Brain pericyte (primary cell): ENCODE measurements at places on chromosomes 2 and 18.

DNA sequence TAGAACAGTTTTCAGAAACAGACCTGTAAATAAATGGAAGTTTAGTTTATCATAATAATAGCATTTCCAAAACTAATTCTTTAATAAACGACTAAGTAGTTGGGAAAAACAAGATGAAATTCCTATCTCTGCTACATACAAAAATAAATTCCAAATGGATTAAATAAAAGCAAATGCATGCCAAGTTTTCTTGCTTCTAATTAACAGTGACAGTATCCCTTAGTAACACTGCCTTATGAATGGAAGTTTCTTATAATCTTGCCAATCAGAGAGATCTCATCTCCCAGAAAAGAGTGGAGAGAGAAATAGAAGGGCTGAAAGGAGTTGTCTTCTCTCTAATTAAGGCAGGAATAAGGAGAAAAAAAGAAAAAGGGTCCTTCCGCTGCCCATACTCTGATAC, 133.9 kb downstream of the GFPT1 start:
- DNase-seq = no peak

- DNase-seq = peak; percentile 59
Measured at GRCh38 chr2:26274058-26274613, 29.4 kb downstream of the HADHB start.

DNA sequence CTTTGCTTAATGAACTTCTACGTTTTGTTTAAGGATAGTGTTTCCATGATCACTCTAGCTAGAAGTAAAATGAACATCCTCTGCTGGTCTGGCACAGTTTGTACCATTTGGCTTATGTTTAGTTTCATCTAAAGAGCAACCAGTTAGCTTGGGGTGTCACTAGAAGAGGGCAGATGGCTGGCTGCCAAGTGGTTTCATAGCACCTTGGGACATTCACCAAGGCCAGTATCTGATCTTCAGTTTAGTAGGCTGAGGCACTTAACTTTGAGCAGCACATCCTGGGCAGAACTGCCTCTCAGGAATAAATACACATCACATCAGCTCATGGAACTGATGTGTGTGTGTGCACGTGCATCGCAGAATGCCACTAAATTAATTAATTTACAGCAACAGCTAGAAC, 68.4 kb downstream of the NXPH2 start:
- DNase-seq = no peak

DNA sequence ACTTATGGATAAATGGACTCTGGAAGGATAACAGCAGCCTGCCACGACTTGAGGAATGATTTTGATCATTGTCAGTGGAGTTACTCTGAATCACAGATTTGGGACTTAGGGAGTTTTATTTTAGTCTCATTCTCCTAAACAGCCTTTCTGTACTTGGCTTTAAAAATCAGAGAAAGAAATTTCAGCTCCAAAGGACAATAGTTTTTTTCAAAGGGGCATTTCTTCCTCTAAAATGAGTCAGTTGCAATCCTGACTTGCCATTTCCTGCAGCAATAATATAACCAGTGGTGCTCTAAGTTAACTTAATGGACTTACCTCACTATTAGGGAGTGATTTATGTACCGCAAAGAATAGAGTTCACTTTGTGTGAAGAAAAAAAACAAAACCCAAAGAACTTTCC, 35.1 kb upstream of the MTX2 start:
- DNase-seq = no peak

GRCh38 chr2:128514555-128514955, 195.9 kb upstream of the HS6ST1 start:
- no peak for DNase-seq

- peak; percentile 27 for DNase-seq
Measured at GRCh38 chr2:143513081-143513480, 383.9 kb downstream of the ARHGAP15 start.

GRCh38 chr2:157932480-157933159, 56.5 kb upstream of the ACVR1 start:
- DNase-seq = no peak

DNA sequence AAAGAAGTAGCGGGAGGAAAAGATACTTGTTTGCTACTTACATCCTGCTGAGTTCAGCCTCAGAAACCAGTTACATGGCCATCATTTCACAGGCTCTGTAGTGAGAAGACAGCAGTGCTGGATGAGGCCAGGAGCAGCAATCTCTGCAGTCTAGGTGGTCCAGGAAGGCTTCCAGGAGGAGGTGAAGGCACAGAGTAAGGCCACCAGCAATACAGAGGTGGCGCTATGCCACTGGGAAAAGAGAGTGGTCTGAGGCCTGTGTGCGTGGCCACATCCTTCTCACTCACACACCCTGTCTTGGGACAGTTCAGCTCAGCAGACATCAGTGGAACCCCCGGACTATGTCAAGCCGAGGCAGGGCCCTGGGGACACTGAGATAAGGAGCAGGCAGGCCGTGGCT, 162.7 kb downstream of the KLHL29 start:
- DNase-seq = no peak

GRCh38 chr2:65602603-65603235, 170.3 kb upstream of the SPRED2 start:
- DNase-seq = no peak

DNA sequence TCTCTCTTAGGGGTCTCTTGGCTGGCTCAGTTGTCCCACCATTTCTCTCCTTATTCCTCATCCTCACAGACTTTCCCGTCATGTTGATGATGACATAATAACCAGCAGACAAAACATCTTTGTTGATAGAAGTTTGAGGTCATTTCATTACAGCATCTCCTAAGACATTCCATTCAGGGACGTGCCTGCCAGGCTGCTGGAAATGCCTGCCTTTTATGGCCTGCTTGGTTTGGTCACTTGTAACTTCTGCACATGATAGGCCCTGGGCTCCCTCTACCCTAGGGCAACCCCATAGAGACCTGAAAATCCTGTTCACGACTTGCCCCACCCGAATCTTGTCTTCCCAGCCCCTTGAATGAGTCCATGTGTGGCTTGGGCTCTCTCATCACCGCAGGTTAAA, 81.7 kb downstream of the SDC1 start:
- no peak for DNase-seq

DNA sequence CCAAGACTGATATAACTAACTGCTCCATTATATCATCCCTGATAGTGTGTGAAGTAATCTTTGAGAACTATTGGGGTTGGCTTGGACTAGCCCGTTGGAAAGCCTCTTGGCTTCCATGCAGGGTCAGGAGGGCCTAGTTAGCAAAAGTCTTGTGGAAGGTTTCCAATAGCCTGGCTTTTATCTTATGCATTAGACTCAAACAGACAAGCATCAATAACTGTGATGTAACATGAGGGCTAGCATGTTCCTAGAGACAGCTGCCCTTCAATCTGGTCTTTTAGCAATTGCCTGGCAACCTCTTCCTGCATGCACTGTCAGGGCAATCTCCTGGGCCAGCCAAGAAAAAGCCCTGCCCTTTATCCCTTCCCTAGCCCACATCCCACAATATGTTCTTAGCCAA, 18.2 kb downstream of the SLC8A1 start:
- no peak for DNase-seq

DNA sequence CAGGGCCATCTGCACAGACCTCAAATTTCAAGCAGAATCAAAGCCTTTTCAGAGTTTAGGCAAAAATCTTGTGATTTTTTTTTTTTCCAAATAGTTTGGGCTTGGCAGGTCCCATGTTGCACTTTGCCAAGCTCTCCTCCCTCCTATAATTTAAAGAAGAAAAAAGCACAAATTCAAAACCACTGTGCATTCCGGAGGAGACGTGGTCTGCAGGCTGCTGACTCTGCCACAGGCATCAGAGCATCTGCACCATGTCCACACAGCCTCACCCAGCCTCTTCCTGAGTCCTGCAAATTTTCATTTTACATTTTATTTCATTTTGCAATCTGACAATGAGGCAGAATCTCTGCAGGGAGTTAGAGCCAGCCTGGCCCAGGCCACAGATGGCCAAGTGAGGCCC, 15.7 kb upstream of the GPC1 start:
- no peak for DNase-seq

GRCh38 chr2:20357638-20358389, 7.2 kb upstream of the PUM2 start:
- no peak for DNase-seq

DNA sequence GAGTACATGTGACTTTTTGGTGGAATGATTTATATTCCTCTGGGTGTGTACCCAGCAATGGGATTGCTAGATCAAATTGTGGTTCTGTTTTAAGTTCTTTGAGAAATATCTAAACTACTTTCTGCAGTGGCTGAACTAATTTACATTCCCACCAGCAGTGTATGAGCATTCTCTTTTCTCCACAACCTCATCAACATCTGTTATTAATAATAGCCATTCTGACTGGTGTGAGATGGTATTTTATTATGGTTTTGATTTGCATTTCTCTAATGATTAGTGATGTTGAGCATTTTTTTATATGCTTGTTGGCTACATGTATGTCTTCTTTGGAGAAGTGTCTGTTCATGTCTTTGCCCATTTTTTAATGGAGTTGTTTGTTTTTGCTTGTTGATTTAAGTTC, 267.4 kb upstream of the NT5C1B start:
- DNase-seq = no peak

- DNase-seq = no peak
Measured at GRCh38 chr2:8606226-8606625, 75.6 kb upstream of the ID2 start.

DNA sequence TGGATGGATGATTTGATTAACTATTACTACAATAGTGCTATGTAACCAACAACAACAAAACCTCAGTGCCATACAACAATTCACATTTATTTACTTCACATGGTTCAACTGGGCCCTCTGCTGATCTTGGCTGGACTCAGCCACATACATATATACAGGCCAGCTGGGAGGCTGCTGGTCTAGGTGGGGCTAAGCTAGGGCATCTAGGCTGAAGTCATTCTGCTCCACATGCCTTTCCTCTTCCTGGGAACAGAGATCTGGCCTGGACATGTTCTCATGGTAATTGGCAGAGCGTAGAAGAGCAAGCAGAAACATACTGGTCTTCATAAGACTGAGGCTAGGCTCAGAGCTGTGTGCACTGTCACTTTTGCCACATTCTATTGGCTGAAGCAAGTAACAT, 102.8 kb upstream of the RNF152 start:
- DNase-seq = no peak

- DNase-seq = no peak
Measured at GRCh38 chr2:230660294-230661060, 52.2 kb upstream of the CAB39 start.

GRCh38 chr2:233263045-233263570, 11.6 kb downstream of the ATG16L1 start:
- no peak for DNase-seq

- no peak for DNase-seq
Measured at GRCh38 chr2:182208421-182208820, 218.4 kb downstream of the PDE1A start.

- no peak for DNase-seq
Measured at GRCh38 chr18:29512761-29513160, 1335.8 kb upstream of the CDH2 start.

GRCh38 chr2:237505188-237505939, 18.3 kb downstream of the MLPH start:
- DNase-seq = no peak

GRCh38 chr2:152890736-152891135, 172.3 kb downstream of the ARL6IP6 start:
- DNase-seq = no peak

DNA sequence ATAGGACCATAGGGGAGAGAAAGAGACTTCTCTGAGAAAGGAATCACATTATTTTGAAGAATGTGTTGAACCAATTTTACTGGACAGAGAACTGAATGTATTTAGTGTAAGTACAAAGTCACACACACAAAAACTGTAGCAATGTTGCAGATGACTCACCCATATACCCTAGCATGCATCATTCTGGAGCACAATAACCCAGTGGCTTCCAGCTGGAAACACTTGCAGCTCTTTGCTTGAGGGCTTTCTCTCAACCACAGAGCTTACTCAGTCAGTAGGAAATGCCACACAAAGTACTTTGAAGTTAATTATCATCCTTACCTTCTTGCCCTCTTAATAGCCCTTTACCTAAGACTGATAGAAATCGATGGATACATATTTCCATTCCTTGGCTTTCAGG, 760.0 kb upstream of the FSHR start:
- no peak for DNase-seq

GRCh38 chr2:205792908-205793307, 110.6 kb downstream of the NRP2 start:
- no peak for DNase-seq

DNA sequence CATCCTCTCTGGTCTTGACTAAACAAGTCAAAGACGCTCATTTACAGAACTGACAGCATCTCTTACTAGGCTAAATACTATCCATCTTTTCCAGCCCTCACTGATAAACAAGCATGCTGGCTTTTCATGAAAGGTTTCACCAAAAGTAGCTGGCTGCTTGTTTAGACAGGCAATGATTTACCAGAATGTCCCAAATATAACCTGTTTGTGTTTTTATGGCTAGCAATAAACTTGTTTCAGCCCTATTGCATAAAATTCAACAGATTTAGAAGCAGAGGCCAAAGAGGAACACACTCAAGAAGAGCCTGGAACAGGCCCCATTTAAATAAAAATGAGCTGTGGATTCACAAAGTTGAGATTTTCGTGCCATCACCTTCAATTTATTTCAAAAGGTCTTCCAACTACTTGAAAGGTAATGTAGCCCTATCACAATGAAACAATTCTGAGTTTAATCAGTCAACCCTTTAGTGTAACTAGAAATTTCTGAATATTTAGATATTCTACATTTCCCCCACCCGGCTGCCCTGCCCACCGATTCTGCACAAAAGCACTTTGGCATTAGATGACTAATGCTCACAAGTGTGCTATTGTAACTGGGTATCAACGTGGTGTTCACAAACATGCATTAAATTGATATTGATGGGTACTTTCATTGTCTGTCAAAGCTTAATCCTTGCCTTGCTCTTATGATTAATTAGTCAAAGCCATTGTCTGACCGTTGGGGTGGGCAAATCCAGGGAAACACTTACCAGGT, 54.0 kb downstream of the ST6GAL2 start:
- DNase-seq = no peak

- DNase-seq = no peak
Measured at GRCh38 chr2:223264541-223265193, 212.7 kb downstream of the KCNE4 start.

DNA sequence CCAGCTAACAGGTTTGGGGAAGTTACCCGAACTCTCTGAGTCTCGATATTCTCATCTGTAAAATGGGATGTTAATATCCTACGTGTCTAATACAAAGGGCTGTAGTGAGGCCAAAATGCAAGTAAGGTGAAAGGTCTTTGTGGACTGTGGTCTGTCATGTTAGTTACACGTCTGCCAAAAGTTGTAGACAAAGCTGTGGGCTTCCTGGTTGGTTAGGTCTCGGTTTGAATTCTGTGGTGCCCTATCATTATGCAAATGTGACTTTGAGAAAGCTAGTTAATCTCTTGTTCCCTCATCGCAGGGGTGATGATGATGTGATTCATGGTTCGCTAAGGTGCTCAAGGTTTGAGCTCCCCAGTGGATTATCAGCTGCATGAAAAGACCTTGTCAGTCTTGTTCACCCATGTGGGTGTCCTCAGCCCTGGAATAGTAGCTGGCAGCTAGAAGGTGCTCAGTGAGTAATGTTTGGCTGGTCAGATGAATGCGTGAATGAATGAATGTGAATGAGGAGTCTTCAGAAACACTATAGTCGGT, 23.1 kb downstream of the TRIB2 start:
- no peak for DNase-seq
